ENCODE measurements at places on chromosomes 12 and 14.

DNA sequence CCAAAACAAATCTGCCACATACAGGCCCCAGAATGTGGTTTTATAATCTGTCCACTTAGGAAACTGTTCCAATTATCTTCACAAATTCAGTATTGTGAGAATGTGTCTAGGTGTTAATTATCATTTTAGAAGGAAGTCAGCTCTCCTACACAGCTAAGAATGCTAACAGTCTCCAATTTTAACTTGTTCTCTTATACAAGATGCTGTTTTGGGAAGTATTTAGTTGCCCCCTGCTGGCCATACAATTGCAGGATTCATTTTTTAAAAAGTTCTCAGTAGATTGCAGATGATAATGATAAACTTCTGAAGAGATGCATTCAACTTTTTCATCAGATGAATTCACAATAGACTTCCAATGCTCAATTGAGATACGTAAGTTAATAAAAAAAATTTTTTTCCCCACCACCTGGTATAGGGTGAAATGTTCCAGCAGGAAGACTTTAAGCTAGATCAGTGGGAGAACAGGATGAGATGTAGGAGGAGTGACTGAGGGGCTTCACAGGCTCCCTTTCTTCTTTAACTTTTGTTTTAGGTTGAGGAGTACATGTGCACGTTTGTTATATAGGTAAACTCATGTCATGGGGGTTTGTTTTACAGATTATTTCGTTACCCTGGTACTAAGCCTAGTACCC, 27.3 kb upstream of the OSBPL8 start:
- peak; percentile 63 for DNase-seq

- DNase-seq = no peak
These were observed 74.3 kb upstream of the ST8SIA1 start for GRCh38 chr12:22408610-22409376.

- DNase-seq = no peak
These were observed 291.2 kb downstream of the AKAP6 start for GRCh38 chr14:32620303-32620702.

- DNase-seq = no peak
These were observed 162.7 kb upstream of the TMTC2 start for GRCh38 chr12:82523996-82524395.

GRCh38 chr12:23535441-23535840, 414.0 kb downstream of the SOX5 start:
- DNase-seq = no peak

DNA sequence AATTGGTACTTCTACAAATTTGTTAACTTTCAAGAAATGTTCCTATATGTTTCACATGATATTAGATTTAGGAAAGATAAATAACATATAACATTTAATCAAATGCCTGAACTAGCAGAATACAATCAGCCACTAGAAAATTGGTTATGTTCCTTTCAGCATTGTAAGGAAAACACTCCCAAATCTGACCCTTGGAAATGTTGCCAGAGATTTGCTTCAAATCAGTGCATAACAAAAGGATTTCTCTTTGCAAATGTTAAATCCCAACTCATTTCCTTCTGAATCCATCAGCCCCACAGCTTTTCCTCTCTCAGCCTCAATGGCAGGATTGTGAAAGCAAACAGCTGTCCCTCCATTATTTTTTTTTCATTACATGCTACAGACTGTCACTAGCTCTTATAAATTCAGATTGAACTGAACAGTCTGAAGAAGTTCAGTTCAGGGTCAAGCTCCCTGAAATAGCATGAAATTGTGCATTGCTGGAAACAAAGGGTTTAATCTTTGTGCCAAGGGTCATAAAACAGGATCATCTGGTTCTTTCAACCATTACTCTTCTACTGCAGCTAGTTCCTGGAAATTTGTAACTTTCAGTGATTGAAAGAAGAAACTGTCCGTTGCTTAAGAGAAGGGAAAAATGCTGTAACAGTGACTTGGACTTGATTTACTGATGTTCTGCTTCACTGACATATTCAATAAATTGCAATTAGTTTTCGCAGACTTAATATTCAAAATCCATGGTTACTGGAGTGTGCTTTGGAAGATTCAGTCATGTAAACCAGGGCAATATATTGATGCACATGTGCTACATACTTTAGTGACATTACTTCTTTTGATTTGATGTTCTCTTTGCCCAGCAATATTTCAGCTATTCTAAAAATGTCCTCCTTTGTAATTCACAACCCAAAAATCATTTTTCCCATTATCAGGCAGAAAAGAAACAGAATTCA, 246.4 kb downstream of the RPL10L start:
- no peak for DNase-seq

- DNase-seq = no peak
These were observed 31.1 kb downstream of the SH2B3 start for GRCh38 chr12:111436811-111437210.

GRCh38 chr14:61780125-61780524, 17.9 kb downstream of the SNAPC1 start:
- DNase-seq = no peak

GRCh38 chr14:49516286-49516685, 69.9 kb downstream of the RPS29 start:
- no peak for DNase-seq

GRCh38 chr14:99660794-99661193, 15.9 kb downstream of the HHIPL1 start:
- DNase-seq = no peak

DNA sequence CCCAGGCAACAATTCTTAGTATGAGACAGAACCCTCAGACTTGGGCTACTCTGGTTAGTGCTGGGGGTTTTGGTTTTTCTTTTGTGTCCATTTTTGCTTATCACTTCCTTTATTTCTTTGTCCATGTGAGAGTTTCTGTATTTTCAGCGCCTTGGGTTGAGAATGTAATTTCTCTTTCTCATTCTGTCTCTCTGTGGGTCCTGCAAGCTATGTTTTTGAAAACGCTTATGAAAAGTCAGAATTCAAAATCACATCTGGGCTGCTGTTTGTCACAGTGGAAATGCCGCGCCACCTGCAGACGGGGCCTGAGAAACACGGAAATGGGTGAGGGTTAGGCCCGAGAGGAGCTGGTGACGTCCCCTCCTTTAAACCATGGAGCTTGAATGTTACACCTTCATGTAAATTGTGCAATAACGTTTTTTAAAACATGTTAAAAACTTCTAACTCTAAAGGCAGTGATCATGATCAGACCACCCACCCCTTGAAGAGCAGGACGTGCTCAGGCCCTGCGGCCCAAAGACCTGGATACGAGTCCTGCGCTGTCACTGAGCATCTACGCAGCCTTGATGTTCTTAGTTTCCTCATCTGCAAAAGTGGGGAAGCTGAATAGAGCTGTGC, 26.1 kb downstream of the JDP2 start:
- peak; percentile 14 for DNase-seq

- no peak for DNase-seq
These were observed 2.4 kb downstream of the CABP1 start for GRCh38 chr12:120642826-120643225.

DNA sequence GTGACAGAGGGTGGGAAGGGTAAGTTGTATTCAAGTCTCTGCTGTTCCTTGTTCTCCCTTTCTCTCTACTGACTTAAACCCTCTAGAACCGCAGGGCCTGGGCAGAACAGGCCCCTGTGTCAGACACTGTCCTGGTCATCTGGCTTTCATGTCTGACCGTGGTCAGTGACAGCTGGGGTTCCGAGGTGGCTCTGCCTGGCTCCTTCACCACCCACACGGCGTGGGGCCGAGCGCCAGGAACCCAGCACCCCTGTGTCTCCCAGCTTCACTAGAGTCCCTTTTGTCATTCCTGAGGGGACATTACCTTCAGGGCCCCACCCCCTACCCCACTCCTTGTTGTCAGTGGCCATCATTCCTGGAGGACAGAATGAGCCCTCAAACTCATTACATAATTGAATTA, 168.9 kb downstream of the ADGRD1 start:
- DNase-seq = no peak

GRCh38 chr12:107344035-107344808, 250.9 kb upstream of the CRY1 start:
- no peak for DNase-seq
